ENCODE measurements at places on chromosomes 16 and 17. TPM values are rescaled to one million over a fixed set of nuclear protein-coding genes. Genes with fewer than 3 reads are reported as not detected.

The ASGR2 gene
- 0.27 TPM for total RNA-seq

DNA sequence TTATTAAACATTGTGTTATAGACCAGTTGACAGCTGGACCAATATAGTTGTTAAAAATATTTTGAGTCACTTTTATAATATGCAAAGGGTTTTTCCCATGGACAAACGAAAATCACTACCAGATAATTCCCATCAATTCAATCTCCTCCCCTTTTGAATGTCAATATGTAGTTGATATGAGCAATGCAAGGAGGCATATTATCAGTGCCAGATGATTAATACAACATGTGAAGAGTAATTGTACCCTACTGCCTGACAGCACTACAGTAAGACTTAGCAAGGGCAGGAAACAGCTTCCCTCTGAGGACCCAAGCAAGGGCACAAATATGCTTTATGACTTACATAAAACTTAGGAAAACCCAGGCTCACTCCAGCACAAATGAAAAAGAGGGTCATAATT, 17.3 kb downstream of the KANSL1 start:
- no peak for DNase-seq

DNA sequence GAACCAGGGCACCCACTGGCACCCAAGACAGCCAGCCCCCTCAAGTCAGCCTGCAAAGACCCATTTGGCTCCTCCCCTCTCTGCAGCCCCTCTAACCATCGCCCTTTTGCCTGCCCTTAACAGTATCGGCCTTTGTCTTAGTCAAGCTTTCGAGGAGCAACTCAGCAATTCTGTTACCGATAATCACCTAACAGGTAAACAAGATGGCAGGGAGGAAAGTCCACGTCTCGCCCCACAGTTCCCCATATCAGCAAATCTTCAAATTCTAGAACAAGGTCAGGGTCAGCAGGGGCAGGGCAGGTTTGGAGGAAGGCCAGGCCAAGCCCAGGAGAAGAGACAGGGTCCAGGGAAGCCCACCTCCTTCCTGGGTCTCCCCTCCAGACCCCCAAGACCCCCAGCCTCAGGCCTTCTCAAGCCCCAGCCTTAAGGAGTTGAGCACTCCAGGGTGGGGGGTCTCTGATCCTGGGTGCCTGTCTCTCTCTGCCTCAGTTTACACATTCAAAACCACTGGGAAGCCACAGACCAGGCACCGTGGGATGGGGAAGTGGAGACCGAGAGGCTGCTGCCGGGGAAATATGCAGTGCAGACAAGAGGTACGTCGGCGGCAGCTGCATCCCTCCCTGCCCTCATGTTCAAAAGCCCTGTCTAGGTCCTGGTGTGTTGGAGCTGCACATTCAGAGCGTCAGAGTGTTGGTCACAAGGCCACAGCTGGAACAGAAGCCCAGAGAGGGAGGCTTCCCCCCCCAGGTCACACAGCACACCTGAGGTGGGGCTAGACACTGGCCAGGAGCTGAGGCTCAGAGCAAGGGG, 3.9 kb upstream of the OSGIN1 start:
- no peak for DNase-seq

DNA sequence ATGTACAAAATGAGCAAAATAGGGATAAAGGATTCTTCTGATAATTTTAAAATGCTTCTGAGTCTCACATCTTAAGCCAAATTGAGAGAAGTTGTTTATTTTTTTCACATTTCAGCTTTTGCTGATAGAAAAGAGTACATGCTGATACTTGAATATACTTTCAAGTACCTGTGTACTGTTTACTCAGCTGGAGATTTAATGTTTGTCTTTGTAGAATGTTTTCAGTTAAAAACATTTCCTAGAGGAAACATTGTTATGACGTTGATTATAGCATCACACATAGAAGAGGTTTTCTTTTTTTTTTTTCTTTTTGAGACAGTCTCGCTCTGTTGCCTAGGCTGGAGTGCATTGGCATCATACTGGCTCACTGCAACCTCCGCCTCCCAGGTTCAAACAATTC, 19.7 kb downstream of the ESRP2 start:
- no peak for DNase-seq

DNA sequence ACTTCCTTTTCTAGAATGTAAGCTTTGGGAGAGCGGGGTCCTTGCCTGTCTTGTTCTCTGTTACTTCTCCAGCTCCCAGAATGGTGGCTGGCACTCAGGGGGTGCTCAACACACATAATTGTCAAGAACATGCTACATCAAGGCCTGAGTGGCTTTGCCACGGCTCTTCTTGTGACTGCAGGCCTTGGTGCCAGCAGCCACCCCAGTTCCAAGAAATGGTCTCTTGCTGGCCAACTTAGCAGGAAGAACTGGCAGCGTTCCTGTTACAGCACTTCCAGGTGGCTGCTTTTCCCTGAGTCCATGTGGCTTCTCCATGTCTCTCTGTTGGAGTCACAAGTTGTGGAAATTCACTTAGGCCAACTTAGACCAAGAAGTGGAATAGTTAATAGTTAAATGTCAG, 36.1 kb downstream of the PRKCB start:
- DNase-seq: no peak

GRCh38 chr16:49632795-49633184, 223.1 kb downstream of the ZNF423 start:
- no peak for DNase-seq

GRCh38 chr17:49904893-49905292, 57.0 kb upstream of the TAC4 start:
- no peak for DNase-seq

DNA sequence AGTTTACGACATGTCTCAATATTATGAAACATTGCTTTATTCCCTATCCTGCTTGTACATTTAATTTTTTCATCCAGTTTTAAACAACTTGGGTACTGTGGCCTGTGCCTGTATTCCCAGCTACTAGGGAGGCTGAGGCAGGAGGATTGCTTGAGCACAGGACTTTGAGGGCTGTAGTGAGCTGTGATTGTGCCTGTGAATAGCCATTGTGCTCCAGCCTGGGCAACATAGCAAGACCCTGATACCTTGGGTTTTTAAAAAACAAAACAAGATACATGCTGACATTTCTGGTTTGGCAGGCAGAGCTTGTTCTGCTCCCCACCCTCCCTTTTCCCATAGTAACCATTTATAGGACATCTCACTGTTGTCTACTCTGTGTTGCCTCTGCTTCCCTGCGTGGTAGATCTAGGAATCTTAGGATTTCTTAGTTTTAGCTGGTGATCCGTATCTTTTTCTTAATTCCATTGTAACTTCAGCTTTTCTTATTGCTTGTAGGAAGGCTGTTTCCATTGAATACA, 35.6 kb downstream of the TENT4B start:
- DNase-seq: no peak

GRCh38 chr17:34592002-34592401, 12.6 kb downstream of the TMEM132E start:
- no peak for DNase-seq

GRCh38 chr16:83911290-83911689, 12.4 kb downstream of the MLYCD start:
- no peak for DNase-seq

DNA sequence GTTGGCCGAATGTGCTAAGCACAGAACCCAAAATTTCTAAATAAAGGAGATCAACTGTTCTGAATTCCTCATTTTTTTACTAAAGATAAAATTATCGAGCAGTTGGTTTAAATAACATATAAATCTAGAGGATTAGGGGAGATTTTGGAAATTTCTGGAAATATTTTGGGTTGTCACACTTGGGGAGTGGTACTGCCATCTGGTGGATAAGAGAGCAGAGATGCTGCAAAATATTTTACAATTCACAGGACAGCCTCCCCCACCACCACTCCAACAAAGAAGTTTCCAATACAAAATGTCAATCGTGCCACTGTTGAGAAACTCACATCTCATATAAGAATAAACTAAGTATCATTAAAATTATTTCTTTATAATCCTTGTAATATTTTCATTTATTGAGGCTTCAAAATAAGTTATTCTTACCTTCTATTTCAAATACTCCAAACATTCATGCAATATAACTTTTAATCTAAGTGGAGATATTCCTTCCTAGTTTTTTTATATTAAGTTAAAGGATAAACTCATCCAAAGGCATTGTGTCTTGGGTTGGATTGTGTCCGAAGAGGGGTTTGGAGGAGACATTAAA, 17.0 kb upstream of the ABCA8 start:
- DNase-seq: no peak

DNA sequence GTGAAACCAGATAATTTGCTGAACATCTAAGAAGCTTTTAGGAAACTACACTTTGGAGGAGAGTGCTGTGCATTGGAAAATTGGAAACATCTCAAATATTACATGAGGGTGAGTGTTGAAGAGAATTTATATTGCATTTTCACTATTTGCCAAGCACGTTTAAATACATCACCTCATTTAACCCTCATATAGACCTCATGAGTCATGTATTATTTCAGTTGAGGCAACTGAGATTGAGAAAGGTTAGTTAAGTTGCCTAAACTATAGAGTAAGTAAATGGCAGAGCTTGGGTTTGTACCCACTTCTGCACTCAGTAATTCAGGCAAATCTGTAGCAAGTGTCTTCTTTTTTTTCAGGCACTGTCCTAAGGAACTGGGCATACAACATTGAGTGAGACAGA, 3.7 kb upstream of the NLK start:
- DNase-seq: no peak

DNA sequence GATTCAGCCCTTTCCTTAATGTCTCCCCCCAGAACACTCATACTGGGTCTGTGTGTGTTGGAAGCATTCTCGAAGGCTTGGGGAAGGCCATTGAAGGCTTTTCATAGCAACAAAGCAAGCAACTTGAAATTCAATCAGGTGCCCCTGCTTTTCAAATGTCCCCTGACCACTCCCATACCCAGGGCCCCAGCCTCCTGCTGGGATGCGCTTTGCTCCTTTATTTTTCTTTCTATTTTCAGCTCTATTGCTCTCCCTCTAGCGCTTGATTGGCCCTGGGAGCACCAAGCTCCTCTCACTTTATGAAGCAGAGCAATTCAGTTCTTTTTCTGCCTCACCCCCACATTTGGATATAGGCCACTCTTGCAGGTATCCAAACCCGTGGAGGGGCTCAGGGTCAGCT, 92.0 kb downstream of the WSCD1 start:
- no peak for DNase-seq

The EMP2 gene
- total RNA-seq: not detected

DNA sequence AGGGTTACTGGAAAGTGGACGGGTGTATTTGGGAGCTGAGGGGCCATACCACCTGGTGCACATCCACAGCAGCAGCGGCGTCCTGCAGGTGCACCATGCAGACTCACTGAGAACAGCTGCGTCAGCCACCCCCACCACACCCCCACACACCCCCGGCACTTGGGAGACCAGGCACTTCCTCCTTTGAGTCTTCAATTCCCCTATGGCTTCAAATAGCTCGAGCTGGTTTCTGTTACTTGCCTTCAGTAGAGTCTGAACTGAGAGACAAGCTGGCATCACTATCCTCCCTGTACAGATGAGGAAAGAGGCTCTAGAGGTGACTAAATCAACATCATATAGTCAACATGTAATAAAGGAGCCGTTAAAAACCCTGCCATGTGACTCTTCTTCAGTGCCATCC, 15.4 kb downstream of the CUEDC1 start:
- DNase-seq: no peak

- no peak for DNase-seq
Observed at GRCh38 chr17:75503337-75503950, 11.9 kb downstream of the CASKIN2 start.

The APOBR gene
- 8.2 TPM for total RNA-seq

- DNase-seq: no peak
Observed at GRCh38 chr16:67846063-67846319, 742 bp upstream of the NUTF2 start.
